ENCODE measurements at places on chromosomes 5 and 9.

- no peak for DNase-seq
These were observed 13.1 kb upstream of the ATP6V1G1 start for GRCh38 chr9:114574438-114574837.

DNA sequence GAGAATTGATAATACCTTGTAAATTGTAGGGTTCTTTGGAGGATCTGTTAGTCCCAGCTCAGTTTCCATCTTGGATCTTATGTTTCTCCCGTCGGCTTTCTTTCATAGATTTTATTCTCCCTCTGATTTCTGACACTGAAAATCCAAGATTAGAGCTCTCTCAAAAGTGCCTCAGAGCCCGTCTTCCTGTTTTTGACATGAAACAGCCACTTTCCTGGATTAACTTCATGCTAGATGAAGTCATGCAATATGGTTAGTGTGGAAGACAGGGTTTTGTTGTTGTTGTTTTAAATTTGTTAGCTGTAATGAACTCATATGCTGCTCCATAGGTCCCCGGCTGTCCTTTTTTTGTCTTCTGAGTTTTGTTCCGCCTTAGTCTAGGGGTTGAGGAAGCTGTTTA lies 51.6 kb upstream of the ZFR start:
- no peak for DNase-seq

DNA sequence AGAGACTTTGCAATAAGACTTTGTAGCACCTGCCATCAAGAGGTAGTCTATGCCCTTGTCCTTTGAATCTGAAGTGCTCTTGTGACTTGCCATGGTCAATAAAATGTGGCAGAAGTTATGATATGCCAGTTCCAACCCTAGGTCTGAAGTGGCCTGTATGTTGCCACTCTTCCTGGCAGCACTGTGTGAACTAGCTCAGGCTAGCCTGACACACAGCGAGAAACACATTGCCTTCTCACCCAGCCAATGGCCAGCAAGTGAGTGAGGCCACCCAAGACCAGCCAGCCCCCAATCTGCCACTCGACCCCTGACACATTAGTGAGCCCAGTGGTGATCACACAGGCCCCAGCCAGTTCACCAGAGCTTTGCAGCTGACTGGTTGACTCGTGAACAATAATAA lies 52.7 kb upstream of the OSMR start:
- DNase-seq, result no peak

DNA sequence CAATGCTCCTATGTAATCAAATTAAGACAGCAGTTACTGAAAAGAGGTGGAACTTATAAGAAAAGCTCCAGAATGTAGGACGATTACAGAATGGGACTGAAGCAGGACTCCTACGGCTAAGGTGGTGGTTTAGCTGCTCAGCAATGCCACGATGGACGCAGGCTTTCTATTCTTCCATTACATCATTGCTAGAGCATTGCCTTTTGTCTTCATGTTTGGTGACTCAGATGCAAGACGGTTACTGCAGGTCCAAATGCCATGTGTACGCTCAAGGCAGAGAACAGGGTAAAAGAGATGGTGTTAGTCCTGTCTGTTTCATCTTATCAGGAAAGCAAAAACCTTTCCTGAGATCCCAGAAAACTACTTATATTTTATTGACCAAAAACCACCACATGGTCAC lies 255.1 kb downstream of the ZSWIM6 start:
- no peak for DNase-seq

DNA sequence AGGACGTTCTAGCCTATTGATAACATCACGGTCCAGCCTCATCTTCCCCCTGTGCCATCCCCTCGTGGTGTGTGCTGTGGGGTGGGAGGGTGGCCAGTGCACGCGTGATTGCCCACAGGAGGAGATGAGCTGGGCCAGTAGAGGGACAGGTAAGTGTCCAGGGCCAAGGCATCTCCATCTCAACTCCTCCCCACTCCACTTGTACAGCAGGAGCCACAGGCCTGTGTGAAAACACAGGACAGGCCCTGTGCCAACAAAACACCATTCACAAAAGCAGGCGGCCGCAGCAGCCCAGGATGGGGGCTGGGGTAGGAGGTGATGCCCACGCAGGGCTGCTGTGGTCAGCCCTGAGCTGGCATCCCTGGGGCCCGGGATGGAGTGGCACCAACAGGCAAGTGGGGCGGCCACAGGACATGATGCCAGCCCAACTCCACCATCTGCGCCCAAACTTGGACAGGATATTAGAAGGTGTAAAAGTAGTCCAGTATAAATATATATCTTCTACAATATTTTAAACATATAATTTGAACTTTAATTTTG lies 32.6 kb downstream of the TPPP start:
- DNase-seq, result no peak

- no peak for DNase-seq
These were observed 176.4 kb upstream of the CHD1 start for GRCh38 chr5:99105216-99105615.

DNA sequence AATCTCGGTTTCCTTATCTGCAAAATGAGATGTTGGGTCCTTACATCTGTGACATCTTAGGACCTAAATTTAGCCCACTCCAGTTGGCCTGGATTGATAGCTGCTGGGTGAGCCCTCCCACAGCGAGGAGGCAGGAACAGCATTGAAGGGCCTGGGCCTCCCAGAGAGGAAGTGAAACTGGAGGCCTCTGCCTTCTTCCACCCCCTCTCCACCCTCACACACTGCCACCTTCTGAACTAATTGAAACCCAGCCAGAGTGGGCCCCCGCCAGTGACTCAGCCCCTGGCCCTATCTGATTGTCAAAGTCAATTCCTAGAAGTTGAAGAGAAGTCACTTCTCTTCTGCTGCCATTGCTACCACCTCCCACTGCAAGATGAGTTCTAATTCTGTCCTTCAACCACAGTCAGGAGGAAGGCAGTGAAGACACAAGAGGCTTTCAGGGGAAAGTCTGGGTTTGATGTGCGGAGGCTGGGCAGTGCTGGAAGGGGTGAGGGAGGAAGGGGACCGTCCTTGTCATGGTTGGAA lies 55.2 kb upstream of the NEK6 start:
- DNase-seq, result no peak

DNA sequence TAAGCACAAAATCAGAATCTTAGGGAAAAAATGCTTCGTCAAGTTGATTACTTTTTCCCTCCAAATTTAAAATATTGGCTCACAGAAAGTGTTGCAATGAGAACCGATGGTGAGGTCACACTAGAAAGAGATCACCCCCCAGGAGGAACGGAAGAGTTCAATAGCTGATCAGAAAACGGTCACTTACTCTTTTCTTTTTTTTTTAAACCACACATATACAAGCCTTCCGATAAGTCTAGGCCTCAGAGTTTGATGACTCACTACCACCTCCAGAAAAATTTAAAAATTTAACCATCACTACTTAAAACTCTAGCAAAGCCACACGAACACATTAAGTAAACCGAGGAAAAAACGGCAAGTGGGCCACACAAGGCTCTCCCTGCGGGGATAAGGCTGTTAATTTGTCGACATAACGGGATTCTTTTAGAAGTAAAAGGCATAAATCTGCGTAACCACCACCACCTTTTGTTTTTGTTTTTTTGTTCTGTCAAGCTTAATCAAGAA lies 1.2 kb downstream of the SURF4 start:
- DNase-seq, result no peak

DNA sequence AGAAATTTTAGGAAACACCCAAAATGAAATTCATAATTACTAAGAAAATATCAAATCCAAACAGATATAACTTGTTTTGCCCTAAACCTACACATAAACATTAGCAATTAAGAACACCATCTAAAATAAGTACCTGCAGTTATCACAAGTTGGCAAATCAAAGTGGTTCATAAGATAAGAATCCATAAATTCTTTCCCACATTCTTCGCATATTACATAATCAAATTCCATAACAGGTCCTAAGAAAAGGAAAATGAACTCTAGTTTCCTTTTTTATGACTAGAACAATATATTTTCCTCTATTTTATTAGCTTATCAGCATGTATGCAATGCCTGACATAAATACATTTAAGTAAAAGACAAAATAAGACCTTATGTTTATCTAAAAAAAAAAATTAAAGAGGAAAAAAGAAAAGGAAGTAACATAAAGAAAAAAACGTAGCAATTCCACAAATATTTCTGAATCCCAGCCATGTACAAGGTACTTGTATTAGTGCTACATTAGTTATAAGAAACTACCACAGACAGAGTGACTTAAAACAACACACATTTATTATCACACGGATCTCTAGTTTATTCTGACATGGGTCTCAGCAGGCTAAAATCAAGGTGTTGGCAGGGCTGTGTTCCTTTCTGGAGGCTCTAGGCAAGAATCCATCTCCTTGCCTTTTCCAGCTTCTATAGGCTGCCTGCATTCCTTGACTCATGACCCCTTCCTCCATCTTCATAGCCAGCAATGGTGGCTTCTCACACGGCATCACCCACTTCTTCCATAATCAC lies 7.5 kb downstream of the XPA start:
- no peak for DNase-seq

DNA sequence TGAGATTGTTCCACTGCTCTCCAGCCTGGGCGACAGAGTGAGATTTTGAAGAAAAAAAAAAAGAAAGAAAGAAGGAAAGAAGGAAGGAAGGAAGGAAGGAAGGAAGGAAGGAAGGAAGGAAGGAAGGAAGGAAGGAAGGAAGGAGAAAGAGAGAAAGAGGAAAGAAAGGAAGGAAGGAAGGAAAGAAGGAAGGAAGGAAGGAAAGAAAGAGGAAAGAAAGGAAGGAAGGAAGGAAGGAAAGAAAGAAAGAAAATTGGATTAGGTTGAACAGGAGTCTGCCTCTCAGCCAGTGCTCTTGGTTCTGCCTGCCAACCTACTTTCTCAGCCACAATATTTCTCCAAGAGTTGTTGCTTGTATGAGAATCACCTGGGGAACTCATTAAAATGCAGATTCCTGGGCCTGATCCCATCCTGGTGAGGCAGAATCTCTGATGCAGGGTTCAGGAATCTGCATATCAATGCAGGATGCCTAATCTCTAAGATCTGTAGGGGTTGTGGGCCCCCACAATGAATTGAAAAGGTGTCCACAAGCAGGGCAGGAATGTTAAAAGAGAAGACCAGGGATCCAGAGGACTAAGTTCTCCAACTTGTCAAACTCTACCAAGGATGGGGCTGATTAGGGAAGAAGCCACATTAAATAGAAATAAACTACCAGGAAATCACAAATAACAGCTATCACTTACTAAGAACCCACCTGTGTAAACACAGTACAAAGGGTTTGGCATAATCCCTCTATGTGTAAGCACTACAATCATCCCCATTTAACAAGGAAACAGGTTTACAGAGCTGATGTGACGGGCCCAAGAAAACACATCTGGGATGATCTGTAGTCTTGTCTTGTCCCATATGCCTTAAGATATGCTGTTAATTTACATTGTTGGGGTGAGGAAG lies 23.4 kb upstream of the GALNT10 start:
- DNase-seq, result no peak

GRCh38 chr5:88875341-88876234 lies 7.4 kb downstream of the MEF2C start:
- DNase-seq, result no peak

- DNase-seq, result no peak
These were observed 76.9 kb downstream of the CDH6 start for GRCh38 chr5:31270396-31270795.

DNA sequence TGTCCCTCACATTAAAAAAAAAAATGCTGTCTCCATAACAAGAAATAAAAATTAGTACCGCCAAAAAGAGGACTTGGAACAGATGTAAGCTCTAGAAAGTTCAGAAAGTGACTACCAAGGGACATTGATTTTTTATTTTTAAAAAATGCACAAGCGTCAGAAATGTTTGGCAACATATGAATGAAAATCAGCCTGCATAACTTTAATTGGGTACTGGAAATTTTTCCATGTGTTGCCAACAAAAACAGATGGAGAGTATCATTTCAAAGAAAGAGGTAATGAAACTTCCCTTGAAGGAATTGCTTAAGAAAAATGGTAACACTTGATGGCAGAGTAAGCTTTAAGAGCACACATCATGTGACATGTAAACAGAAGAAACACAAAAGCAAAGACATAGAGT lies 47.2 kb downstream of the OR2K2 start:
- DNase-seq, result no peak

GRCh38 chr5:177186645-177187044 lies 53.1 kb downstream of the NSD1 start:
- no peak for DNase-seq

GRCh38 chr9:15707000-15707399 lies 154.2 kb downstream of the CCDC171 start:
- DNase-seq, result no peak

- no peak for DNase-seq
These were observed 157.7 kb upstream of the SLC24A2 start for GRCh38 chr9:19946441-19947109.

DNA sequence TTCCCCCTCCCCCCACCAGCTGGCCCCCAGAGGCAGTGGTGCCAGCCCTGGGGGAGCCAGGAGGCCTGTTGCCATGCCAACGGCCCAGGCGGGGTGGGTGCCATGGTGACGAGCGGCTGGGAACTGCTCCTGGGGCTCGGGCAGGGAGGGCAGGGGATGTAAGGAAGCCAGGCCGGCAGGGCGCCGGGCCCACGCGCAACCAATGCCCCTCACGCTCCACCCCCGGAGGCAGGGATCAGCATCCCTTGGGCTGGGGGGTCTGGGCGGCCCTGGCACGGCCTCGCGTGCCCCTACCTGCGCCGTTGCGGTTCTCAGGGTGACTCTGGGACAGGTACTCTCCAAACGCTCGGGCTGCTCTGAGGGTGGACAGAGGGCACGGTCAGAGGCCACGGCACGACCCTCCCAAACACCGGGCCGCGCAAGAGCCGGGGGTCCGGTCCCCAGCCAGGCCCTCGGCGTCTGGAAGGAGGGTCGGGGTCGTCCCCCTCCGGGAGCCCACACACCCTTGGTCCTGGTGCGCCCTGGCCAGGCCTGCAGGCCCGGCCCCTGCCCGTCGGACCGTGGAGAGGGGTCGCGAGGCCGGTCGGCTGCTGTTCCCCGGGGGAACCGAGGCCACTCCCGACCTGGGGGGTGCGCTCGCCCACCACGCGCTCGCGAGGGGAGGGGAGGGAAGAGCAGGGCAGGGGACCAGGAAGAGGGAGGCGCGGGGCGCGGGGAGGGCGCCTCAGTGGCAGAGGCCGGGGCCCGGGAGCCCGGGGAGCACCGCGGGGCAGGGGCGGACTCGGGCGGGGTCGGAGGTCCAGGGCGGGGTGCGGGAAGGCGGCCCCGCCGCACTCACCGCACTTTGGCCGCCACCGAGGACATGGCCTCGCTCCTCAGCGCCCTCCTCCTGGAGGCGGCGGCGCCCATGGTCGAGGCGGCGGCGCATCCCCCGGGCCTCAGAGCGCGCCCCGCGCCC lies 661 bp downstream of the NSMF start:
- DNase-seq, result no peak

GRCh38 chr9:84940294-84940693 lies 270.8 kb downstream of the NTRK2 start:
- DNase-seq, result no peak

GRCh38 chr5:93512799-93513198 lies 68.2 kb downstream of the NR2F1-AS1 start:
- DNase-seq, result no peak

Measured in naive thymus-derived CD8-positive, alpha-beta T cell (primary cell).